ENCODE measurements at places on chromosomes 12 and 14.

GRCh38 chr14:76647697-76648298 is 113.5 kb upstream of the VASH1 start:
- DNase-seq: peak; percentile 74

GRCh38 chr14:79118291-79118690 is 948.1 kb downstream of the NRXN3 start:
- no peak for DNase-seq

DNA sequence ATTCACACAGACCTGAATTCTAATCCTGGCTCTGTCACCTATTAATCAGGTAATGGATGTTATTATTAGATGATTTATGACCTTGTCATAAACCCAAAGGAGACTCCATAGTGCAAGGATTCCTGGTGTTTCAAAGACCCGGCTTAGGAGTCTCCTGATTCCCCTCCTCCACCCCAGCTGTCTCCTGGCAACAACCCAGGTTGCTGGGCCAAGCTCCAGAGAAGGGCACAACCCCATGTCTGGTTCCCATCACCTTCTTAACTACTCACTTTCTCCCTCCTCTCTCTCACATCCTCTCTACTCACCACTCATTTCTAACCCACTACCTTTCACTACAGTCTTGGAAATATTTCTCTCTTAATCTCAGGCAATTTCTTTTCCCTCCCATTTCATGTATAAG is 41.6 kb downstream of the RHOJ start:
- no peak for DNase-seq

DNA sequence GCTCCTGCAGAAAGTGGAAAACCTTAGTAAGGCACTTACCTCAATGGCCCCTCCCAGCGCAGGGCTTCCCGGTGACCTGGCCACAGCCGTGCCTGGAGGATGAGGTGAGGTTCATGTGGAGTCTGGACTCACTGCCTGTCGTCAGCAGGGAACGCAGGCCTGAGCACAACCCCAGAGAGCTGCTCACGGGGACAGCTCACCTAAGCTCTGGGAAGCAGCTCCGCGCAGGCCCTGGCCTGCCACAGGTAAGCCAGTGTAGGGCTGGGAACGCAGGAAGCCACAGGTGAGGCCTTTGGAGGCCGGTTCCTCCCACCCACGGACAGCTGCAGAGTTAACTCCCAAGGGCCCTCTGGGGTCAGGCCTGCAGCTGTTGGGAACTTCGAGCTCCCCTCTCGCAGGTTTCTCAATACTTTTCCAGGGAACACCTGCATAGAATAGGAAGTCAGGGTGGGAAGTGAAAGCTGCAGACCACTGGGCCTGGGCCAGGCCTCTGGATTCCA is 32.7 kb downstream of the ANAPC7 start:
- no peak for DNase-seq

GRCh38 chr12:94062194-94062593 is 86.2 kb upstream of the PLXNC1 start:
- no peak for DNase-seq

DNA sequence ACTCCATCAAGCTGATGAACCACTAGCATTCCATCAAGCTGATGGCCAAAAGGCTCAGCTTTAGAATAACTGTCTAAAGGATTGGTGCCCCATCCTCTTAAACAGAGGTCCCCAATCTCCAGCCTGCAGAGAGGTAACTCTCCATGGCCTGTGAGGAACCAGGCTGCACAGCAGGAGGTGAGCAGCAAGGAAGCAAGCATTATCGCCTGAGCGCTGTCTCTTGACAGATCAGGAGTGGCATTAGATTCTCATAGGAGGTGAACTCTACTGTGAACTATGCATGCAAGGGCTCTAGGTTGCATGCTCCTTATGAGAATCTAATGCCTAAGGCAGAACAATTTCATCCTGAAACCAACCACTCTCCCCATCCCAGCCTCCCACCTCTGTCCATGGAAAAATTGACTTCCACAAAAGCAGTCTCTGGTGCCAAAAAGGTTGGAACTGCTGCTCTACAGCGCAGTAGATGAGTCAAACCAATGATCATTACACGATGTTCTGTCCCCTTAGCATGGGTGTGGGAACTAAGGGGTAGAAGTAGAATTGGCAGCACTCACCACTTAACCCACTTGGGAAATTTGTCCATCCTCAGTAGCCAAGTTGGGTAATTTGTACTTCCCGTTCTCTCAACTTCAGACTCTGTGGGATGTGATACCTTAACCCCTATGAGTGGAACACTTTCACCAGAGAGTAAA is 66.9 kb downstream of the ANKS1B start:
- no peak for DNase-seq

GRCh38 chr14:89773151-89773550 is 181.4 kb downstream of the EFCAB11 start:
- DNase-seq: no peak

DNA sequence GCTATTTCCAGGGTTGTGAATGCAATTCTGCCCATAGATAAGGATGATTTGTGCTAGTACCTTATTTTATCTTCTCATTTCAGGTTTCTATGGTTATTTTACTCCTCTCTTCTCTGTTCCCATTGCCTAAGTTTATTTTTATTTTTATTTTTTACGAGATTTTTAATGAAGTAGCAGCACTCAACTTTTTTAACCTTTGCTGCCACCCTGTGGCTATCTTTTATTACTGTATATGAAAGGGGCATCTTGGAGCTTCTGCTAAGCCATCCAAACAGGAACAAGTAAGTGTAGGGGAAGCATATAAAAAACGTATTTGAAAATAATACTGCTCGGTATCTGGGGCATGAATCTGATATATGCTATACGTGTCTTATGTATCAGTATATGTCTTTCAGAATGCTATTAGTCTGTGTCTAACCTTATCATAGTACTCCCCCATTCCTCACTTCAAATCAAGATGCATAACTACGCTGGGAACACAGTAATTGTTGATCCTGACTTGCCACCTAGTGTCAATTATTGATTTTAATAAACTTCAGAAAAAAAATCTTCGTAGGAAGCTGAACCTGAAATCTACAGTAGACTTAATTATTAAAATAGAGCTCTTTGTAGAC is 60.3 kb downstream of the KLRG1 start:
- peak; percentile 31 for DNase-seq
